ENCODE measurements at places on chromosomes 3 and 15.

DNA sequence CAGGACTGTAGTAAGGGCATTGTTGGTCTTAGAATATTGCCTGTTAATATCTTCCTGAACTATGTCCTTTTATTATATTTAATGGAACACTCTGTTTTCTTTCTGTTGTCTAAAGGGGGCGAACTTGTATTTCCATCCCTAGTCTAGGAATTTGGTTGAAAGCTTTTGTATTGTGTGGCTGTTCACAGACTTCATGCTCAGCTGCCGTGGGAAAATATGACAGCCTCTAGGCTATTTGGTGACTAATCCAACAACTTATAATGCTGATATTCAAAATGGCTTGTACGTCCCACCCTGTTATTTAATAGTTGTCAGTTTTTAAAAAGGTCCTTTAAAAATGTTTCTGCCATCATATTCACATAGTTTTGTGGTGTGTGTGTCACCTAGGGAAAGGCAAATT lies 202.6 kb downstream of the KLHL25 start:
- DNase-seq = no peak

- no peak for DNase-seq
Measured at GRCh38 chr3:115999613-116000012, 376.3 kb downstream of the GAP43 start.

DNA sequence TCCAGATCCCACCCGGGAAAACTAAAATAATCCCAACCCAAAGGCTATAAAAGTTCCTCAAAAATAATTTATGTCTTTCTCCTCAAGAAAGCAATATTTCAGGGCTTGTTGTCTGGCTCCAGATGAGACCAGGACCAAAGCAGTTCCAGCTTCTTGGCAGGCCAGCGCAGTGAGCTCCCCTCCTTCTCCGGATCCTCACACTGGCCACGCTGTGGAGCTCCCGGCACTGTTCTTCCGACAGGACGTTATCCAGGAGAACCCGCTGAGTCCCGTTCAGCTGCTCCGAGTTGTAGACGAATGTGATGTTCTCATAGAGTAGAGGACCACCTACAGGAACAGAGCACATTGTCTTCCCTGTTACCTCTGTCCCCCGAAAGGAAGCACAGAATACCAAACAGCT lies 146.3 kb downstream of the P3H2 start:
- no peak for DNase-seq

DNA sequence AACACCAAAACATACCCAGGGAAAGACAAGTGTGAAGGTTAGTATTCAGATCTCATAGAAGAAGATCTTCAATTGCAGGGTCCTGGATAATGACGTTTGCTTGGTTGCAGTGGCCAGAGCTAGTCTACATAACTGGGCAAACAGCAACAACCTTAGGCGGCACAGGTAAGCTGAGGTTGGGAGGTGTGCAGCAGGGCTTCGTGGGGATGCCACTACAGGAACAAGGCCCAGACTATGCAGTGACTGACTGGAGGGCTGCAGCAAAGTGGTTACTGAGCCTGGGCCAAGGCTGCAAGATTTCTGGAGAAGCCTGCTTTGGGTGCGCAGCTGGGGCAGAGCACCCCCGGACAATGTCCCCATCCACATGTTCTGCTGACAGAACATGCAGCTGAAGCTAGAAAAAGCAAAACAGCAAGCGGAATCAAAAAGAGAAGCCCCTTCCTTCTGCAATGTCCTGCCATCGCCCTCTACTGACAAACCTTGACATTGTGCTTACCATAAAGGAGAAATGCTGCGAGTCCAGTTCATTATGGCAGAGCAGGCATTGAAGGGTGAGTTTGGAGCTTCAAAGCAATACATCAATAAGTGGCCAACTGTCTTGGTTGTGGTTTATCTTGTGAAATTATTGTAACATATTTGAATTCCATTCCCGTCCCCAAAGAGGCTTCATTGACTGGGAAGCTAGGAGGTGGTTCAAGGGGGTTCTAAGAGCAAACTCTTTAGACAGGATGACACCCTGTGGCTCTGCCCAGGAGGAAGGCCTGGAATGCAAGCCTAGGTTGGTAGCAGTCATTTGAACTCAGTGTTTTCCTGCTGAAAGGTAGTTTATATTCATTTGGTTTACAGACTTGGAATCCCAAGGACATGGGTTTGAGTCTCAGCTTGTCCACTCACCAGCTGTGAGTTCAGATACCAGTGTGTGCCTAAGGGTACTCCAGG lies 217.0 kb downstream of the PDCD6IP start:
- no peak for DNase-seq

DNA sequence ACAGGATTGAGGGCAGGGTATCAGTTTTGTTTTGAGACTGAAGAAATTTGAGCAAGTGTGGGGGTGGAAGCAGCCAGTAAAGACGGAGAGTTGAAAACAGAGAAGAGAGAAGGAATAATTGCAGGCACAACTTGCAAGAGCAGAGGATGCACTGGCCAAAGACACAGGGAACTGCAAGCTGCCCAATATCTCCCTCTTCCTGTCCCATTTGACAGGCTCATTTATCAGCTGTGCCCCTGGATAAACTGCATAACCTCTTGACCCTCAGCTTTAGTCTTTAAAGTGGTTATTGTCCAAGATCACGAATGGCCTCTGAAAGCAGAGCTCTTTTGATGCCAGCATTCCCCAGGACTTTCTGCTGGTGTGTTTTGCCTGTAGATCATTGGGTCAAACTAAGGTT lies 5.0 kb upstream of the RAMAC start:
- no peak for DNase-seq

DNA sequence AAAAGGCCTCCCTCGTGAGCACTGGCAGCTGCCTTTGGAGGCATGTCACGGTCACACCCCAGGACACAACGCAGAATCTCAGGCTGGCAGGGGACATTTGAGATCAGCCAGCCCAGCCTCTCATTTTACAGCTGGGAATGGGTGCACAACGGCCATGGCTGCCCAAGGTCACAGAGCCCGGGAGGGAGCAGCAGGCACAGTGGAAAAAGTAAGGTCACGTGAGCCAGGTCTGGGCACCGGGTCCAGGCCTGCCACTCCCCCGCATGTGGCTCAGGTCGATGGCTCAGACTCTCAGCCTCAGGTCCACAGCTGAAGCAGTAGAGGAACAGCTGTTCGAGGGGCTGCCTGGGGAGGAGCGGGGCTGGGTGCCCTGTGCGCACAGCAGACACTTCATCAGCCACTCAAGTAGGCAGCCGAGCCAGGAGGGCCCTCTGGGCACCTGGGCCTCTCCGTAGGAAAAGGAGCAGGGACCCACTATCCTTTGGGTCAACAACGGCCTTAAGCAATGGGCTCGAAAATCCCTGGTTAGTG lies 260.6 kb downstream of the GOLGA6L6 start:
- DNase-seq = no peak

DNA sequence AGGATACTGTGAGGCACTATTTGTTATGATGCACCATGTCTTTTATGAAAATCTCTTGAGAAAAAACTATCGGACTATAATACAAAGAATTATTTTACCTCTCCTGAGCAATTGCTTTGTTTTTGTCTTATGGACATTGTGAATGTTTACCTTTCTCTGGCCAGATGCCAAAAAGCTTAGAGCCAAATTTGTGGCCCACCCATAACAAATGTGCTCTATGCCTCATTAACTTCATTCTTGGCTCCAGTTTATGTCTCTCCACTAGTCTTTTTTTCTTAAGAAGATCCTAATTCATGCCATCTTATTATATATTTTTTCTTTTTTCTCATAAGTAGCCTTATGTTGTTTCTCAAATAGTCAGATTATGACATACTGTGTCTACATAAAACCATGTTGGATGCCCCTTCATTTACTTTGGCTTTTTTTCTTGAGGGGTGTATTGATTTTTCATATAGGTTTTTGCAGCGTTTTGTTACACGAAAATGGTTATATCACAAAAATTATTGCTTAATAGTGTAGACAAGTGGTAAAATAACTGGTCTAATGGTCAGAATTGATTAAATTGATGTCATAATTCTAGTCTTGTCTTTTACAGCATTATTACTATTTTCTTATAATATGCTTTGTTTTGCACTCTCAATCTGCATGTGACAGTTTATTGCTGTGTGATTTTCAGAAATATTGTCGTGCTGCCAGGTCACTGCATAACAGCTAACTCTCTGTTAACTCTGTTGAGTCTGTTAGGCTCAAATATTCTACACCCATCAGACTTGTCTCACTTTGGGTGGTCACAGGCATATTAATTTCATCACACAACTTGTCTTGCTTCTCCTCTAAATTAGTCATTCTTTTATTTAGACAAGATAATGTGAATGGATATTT lies 18.2 kb downstream of the SENP8 start:
- no peak for DNase-seq

DNA sequence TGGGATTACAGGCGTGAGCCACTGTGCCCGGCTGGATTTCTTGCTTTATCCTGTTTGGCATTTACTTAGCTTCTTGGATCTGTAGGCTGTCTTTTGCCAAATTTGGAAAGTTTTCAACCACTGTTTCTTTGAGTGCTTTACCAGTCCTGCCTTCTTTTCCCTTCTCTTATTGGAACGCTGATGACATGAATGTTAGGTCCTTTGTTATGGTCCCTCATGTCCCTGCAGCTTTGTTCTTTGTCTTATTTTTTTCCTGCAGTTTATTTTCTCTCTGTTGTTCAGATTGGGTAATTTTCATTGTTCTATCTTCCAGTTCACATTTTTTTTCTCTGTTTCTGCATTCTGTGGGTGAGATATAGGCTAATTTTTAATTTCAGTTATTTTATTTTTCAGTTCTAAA lies 25.0 kb downstream of the SH3GL3 start:
- DNase-seq = no peak

- no peak for DNase-seq
Measured at GRCh38 chr15:27480141-27480530, 509.2 kb downstream of the GABRG3 start.

- DNase-seq = no peak
Measured at GRCh38 chr3:30737743-30738499, 131.5 kb downstream of the TGFBR2 start.

DNA sequence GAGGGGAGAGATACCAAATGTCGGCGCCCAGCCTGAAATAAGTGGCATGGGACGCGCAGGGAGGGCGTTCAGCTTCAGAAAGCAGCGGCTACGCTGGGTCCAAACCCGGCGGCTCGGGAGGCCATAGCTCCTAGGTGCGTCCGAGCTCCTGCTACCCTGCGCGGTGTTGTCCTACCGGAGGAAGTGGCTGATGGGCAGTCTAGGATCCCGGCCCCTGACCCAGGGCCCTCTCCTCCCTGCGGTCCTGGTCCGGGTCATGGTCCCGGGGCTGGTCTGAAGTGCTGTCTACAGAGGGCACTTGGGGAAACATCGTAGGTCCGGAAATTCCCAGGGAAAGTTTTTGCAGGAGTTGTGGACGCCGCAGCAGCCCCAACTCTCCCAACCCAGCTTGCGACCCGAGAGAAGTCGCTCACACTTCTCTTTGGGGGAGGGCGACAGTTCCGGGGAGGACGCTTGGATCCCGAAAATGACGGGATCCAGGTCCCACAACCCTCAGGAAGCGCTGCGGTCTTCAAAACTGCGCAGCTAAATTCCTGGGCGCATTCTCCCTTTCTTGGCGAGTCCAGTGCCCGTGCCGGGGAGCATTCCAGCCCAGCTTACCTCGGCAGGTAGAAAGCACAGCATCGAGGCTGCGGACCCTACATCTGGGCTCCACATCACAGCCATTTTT lies 9.1 kb upstream of the FOXB1 start:
- DNase-seq = no peak

- no peak for DNase-seq
Measured at GRCh38 chr15:74193299-74193718, 9.3 kb downstream of the STRA6 start.

DNA sequence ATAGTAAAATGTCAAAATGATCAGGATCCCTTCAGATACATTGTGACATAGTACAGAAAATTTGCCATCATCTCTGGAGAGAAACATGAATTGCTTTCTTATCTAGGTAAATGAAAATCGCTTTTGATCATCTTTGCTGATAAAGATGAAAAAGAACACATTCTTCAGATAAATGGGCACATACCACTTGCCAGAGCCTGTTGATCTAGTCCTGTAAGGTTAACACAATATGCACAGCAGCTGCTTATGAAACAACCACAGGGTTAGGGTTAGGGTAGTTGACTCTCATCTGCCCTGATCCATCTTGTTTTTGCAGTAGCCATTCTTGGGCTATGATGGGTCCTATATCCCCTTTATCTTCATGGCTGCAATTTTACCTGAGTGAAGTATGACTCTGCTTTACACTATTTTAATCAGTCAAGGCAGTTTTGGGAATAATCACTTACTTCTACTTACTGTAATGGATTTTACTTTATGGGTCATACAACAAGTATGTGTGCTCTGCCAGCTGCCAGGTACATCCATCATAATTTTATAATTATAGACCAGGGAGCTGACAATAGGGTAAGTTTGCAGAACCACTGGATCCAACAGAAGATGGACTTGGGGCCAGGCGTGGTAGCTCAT lies 12.6 kb upstream of the SPINK8 start:
- DNase-seq = no peak

GRCh38 chr3:82596805-82597204 lies 835.4 kb upstream of the GBE1 start:
- DNase-seq = no peak

- DNase-seq = no peak
Measured at GRCh38 chr3:127000761-127001160, 17.8 kb downstream of the PLXNA1 start.

GRCh38 chr15:70062321-70062956 lies 35.3 kb downstream of the TLE3 start:
- DNase-seq = no peak
